Activated CD4-positive, alpha-beta T cell treated with anti-CD3 and anti-CD28 coated beads, Interleukin-10, Interleukin-2, amounts not matched to agents 100 ng/mL and 50 ng/mL, durations not matched to agents 16 hours and 8 hours (primary cell): ENCODE measurements at places on chromosomes 11 and 22.

DNA sequence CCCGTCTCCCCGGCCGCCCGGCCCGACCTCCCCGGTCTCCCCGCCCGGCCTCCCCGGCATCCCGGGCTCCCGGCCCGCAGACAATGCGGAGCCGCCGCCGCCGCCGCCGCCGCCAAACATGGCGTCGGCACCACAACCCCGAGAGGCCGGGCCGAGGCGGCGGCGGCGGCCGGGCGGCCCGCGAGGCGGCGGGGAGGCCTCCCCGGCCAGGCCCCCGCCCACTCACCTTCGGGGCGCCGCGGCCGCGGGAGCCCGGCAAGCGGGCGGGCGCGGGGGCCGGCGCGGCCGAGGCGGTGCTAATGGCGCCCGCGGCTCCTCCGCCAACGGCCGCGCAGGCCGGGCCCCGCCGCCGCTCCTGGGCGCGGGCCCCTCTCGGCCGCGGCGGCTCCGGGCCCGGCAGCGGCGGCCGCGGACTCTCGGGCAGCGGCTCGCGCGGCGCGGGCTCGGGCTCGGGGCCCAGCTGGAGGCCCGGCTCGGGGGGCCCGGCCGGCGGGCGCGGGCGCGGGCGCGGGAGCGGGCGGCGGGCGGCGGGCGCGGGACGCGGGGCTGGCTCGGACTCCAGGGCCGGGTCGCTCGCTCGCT is 311 bp downstream of the BRD1 start:
- no peak for DNase-seq

- no peak for DNase-seq
Observed at GRCh38 chr11:7486781-7487140, 1.5 kb downstream of the OLFML1 start.

DNA sequence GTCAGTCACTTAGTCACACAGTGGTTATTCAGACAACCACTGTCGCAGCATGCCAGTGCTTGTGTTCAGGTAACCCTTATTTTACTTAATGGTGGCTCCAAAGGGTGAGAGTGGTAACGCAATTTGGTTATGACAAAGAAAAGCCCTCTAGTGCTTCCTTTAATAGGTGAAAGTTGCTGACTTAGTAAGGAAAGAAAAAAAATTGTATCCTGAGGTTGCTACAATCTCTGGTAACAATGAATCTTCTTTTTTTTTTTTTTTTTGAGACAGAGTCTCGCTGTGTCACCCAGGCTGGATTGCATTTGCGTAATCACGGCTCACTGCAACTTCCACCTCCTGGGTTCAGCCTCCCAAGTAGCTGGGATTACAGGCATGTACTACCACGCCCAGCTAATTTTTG is 64.5 kb downstream of the C11orf91 start:
- no peak for DNase-seq

DNA sequence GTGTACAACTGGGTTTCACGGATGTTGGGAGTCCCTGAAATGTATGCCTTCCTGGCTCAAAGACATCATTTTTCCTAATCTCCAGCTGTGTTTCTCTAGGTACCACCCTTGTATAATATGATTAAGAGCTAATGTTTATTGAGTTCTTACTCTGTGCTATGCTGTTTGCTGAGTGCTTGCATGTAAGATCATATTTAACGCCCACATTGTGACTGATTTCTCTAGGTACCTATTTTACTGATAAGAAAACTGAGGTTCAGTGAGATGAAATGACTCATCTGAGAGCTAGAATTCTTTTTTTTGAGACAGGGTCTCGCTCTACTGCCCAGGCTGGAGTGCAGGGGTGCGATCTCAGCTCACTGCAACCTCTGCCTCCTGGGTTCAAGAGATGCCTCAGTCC is 42.6 kb downstream of the FAM227A start:
- peak; percentile 28 for DNase-seq

DNA sequence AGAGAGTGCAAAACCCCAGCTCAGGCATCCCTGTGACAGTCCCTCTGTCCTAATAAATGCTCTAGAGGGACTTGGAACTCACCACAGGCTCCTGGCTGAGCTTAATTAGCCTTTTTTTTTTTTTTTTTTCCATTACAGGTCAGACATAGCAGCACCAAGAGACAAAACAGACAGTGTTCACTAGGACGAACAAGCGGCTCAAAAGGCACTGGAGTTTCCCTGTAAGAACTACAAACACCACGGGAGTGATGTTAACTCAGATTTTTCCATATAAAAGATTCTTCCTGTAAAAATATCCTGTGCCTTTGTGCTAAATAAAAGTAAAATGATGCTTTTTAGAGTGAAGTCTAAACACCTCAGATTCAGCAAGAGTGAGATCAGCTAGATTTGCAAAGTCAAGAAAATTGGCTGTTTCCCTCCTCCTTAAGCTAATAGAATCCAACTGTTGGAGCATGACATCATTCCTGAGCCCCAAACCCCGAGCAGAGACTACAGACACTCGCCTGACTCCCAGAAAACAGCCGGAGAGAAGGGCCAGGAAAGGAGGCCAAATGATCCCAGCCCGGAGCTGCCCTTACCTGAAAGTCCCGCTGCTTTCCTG is 101.0 kb upstream of the AKIP1 start:
- DNase-seq = no peak
